ENCODE measurements at places on chromosomes 4 and X.

DNA sequence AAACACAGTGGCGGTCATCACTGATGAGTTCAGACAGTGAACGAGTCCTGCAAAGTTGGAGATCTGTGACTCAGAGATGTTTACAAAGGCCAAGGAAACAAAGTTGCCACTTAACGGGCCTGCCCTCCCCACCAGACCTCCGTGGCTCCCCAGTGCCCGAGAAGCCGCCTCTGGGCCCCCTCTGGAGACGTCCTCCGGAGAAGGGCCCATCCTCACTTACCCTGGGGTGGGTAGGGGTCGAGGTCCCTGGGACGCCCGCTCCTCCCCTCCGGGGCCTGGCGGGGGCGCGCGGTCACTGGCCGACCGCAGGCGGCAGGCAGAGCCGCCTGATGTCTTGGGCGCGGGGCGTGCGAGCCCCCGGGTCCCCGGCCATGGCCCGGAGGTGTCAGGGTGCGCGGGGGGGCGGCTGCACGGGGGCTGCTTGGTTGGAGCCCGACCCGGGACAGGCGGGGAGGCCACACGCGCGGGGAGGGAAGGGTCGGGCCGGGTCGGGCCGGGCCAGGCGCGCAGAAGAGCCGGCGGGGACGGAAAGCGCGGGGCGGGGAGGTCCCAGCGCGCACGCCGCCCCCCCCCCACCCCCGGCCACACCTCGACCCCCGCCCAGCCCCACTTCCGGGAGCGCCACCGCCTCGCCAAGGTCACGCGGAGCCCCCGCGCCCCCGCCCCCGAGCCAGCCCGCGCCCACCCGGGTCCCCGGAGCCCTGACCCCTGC, 529 bp downstream of the DHRSX start:
- no peak for DNase-seq

GRCh38 chr4:17317526-17317925, 194.4 kb downstream of the QDPR start:
- DNase-seq = peak; percentile 51

DNA sequence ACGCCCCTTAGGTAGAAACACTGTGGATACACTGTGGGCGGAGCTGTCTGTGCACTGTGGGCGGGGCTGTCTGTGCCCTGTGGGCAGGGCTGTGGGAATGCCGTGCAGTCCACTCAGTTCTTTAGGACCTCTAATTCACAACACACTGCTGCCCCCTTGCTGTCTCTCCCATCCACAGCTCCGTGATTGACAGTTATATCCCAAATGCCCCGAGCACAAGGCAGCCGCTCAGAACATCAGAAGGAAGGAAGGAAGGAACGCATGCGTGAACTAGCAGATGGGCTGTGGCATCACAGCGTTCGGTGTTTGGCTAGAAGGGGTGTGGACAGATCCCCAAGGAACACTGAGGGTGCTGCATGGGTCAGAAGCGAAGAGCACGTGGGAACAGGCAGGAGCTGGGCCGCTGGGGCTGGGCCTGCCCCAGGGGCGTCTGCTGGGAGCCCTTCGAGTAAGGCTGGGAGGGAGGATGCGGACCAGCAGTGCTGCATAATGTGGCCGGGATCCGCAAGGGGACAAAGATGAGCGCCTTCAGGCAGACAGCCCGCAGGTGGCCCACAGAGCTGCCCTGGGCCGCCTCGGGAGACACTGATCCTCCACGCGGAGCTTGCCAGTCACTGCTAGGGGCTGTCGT, 29.8 kb downstream of the ACOX3 start:
- no peak for DNase-seq

GRCh38 chr4:91257721-91258120, 1046.0 kb upstream of the GRID2 start:
- no peak for DNase-seq

GRCh38 chrX:12423346-12423745, 285.1 kb downstream of the FRMPD4 start:
- DNase-seq = no peak

- DNase-seq = no peak
Observed at GRCh38 chr4:82551734-82552133, 10.1 kb downstream of the TMEM150C start.

DNA sequence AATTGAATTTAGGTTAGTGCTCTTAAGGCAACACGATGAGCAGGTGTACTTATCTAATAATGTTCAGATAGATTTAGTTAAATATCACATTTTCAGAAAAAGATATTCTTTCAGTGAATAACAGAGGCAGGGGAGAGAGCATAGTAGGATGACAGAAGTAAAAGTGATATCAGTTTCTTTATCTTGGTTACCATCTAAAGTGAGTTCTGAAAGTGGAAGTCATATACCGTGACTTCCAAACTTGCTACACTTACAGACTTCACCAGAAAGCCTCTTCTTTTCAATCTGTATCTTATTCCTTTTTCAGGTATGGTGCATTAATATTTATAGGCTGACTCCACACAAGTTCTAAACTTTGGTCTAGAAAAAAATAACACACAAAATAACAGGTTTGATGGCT, 124.9 kb downstream of the POU4F2 start:
- DNase-seq = no peak

- no peak for DNase-seq
Observed at GRCh38 chr4:6071191-6071958, 53.1 kb upstream of the C4orf50 start.

DNA sequence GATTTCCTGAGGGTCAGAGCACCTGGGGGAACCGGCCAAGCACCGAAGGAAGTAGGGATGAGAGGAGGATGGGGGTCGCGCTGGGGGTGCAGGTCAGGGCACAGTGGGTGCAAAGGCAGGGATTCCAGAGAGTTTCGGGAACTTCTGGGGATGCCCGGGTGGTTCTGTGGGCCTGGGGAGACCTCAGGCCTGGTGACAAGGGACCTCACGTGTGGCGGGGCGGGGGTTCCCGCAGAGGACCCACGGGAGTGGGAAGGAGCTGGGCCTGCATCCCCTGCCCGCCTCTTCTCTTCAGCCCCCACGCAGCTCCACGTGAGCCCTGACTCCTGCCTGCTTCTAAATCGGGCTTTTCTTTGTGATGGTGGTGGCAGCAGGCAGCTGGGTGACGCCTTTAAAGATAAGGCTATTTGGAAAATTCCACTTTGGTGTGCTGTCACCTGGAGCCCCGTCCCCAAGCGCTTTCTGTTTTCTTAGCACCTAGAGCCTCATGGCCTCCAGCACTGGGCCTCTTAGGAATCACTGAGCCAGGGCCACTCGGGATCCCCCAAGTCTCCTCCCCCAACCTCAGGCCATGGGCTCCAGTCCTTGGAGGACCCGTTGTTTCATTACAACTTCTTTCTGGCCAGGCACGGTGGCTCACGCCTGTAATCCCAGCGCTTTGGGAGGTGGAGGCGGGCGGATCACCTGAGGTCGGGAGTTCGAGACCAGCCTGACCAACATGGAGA, 7.1 kb upstream of the TBC1D14 start:
- DNase-seq = no peak

DNA sequence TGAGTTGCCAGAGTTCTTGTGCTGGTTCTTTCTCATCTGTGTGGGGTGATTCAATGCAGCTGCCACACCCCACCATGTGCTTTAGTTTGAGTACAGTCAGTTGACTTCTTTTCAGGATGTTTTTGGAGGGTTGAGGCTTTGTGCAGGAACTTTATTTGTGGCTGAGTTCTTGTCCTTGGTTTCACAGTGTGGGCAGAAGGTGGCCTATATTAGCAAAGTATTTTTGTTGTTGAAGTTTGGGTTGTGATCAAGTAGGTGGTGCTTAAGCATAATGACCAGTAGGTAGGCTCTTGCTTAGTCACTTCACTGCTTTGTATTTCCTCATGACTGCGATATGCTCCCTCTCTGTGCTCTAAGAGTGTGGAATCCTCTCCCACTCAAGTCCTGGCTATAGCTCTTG, 80.3 kb downstream of the ARHGAP24 start:
- no peak for DNase-seq

GRCh38 chr4:175787546-175787945, 24.5 kb downstream of the GPM6A start:
- no peak for DNase-seq

- no peak for DNase-seq
Observed at GRCh38 chrX:6386837-6387236, 148.1 kb downstream of the VCX3A start.

GRCh38 chr4:22268350-22269025, 247.4 kb downstream of the ADGRA3 start:
- no peak for DNase-seq

DNA sequence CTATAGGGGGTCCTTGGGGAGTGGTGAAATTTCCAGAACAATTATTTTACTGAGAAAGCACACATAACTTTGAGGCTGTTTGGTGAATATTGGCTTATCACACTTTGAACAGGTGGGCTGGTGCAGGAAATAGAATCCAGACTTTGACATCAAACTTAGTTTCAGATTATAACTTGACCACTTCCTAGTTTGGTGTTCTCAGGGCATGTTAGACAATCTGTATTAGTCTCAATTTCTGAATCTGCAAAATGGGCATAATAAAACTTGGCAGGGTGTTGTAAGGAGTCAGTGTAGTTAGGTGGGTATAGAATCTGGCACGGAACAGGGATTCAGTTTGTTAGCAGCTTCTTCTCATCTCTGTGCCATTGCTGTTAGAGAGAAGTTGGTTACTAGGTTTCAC, 43.3 kb upstream of the MBNL3 start:
- no peak for DNase-seq

- no peak for DNase-seq
Observed at GRCh38 chr4:40434126-40434687, 99.1 kb downstream of the CHRNA9 start.

DNA sequence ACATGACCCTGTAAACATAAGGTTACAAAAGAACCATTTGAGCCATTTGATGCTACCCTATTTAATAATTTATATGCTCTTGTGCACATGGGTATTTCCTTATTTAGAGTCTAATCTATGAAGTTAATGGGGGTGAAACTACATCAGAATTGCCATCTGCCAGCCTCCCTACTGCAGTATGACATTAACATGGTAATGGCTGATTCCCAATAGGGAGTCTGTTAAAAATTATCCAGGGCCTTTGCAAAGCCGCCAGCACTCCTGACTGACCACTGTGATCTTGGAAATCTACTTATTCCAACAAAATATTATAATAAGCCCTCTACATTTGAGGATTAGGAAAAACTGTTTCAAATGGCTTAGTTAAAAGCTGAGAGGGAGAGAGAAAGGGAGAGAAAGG, 153.7 kb downstream of the CLCN4 start:
- no peak for DNase-seq

All from putamen (tissue), 1 donor.